ENCODE measurements at places on chromosomes 4 and X. TPM values are rescaled to one million over a fixed set of nuclear protein-coding genes. Genes with fewer than 3 reads are reported as not detected.

GRCh38 chr4:130233377-130234047, 1137.6 kb downstream of the C4orf33 start:
- DNase-seq: no peak

HADH gene
- total RNA-seq: 31.6 TPM

DNA sequence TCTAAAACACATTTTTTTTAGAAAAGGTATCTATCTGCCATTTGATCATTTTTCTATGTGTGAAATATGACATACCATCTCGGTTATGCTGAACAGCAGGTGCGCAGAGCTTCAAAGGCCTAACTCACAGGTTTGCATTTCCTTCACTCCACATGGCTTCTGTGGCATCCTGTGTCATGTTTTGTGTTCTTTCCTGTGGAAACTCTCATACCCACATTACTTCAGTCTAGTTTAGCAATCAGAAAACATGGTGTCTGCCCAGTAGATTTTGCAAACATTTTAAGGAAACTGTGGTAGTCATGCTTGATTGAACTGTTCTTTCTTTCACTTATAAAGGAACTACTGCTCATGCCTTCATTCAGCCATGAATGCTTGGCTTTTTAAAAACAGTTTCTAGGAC, 11.3 kb upstream of the ARAP2 start:
- no peak for DNase-seq

- no peak for DNase-seq
Measured at GRCh38 chr4:174613979-174614378, 91.7 kb upstream of the HPGD start.

MGAT4D gene
- not detected for total RNA-seq

GRCh38 chr4:112894951-112895350, 154.5 kb upstream of the ANK2 start:
- no peak for DNase-seq

DNA sequence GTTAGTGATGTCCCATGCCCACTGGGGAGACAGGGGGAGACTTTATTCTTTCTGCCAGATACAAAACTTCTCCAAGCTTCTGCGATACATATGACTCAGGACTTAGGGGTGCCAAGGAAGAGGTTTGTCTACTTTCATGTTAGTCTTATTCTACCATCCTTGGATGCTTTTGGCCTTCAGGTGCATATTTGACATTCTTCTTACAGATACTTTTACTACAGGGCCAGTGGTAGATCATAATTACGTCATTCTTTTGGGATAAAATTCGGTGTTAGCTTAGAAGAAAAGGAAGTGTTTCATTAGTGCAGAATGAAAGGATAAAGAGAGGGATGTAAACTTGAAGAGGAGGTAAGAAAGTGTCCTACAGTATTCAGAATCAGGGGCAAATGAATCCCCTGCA, 245.2 kb downstream of the THOC2 start:
- no peak for DNase-seq

DNA sequence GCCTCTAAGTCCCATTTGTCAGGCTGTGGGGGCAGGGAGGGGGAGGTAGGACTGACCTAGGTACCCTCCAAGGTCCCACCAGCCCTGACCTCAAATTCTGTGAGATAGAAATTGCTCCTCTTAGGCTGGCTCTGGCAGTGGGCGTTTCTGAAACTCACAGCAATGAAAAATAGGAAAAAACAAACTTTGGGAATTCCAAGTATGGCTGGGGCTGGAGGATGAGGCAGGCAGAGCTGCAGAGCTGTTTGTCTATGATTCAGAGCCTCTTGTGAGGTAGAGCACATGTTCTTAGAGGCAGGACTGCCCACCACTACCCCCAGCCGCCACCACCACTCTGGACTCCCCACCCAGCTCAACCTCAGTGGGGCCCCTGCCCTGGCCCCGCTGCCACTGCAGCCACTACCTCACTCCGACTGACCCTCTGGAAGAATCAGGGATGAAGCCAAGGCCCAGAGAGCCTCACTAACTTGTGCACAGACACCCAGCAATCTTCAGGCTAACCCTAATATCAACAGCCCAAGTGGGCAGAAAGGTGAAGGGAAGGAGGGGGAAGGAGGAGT, 98.2 kb downstream of the PJA1 start:
- peak; percentile 78 for DNase-seq

ARAF gene
- 73.9 TPM for total RNA-seq

CDS1 gene
- not detected for total RNA-seq

- DNase-seq: no peak
Measured at GRCh38 chrX:74606799-74607198, 7.6 kb downstream of the RLIM start.

- no peak for DNase-seq
Measured at GRCh38 chr4:177220376-177220775, 89.3 kb upstream of the NEIL3 start.

DNA sequence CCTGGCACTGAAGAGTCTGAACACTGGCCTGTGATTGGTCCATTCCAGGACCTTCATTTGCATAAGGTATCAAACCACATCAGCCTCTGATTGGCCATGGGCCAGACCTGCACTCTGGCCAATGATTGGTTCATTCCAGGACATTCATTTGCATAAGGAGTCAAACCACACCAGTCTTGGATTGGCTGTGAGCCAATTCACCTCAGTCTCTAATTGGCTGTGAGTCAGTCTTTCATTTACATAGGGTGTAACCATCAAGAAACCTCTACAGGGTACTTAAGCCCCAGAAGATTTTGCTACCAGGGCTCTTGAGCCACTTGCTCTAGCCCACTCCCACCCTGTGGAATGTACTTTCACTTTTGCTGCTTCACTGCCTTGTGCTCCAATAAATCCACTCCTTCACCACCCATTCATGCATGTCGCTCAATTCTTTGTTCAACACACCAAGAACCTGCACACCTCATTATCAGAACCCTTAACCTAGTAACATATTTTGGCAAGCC, 14.2 kb upstream of the HERC5 start:
- no peak for DNase-seq

UGT2B7 gene
- total RNA-seq: 0.97 TPM

DNA sequence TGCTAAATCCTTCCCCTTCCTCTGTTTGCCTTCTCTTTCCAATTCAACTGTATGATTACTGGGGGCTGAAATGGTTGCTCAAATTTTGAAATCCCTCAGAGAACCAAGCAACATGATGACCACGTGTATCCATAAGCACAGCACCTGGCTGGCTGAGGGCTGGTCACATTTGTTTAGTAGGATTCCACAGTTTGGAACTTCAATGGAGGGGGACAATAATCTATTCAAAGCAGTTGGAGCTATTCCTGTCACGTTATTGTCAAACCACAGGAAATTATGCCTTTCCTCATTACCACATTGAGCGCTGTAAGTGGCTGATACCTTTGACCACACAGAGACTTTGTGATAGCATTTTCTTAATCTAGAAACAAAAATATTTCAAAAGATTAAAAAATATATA, 7.0 kb downstream of the TMSB4X start:
- no peak for DNase-seq

DNA sequence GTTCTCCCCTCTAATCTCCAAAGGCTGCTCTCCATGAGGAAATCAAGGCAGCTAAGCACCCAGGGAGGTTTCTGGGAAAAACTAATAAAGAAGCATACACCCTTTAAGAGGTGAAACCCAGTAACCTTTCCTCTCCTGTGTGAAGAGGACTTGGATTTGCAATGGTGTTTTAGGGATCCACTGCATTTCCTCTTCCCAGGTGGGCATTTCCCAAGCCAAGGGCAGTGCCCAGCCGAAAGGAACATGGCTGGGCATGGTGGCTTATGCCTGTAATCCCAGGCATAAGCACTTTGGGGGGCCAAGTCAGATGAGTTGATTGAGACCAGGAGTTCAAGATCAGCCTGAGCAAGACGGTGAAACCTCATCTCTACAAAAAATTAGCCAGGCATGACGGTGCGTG, 5.4 kb upstream of the ZNF185 start:
- DNase-seq: no peak

GIMD1 gene
- total RNA-seq: not detected

- no peak for DNase-seq
Measured at GRCh38 chr4:40321574-40322275, 13.4 kb upstream of the CHRNA9 start.

- DNase-seq: no peak
Measured at GRCh38 chr4:151541389-151542071, 132.6 kb downstream of the FHIP1A start.

DNA sequence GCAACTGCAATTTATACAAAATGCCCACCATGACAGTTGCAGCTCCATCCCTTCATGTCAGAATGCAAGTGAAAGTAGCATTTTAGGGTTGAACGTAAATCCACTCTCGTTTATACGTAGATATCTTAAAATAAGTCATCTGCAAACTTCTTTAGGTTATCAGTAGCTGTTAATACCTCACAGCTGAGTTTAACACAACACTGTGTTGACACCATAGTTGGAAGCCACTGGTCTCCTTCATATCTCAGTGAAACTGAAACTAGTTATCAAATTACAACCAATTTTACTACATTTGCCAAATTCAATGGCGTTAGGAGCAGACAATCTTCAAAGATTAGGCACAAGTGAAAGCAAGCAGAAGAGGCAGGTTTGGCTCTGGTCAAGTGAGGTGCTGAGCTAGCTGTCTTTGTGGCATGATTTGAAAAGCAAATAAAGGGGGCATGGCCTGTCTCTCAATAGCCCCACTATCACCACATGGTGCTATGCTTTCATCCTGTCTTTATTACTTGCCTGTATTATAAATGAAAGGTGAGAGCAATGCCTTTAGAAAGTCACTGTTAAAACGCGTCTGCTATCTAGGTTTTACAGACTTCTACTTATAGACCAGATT, 12.3 kb downstream of the PPP3CA start:
- no peak for DNase-seq

DNA sequence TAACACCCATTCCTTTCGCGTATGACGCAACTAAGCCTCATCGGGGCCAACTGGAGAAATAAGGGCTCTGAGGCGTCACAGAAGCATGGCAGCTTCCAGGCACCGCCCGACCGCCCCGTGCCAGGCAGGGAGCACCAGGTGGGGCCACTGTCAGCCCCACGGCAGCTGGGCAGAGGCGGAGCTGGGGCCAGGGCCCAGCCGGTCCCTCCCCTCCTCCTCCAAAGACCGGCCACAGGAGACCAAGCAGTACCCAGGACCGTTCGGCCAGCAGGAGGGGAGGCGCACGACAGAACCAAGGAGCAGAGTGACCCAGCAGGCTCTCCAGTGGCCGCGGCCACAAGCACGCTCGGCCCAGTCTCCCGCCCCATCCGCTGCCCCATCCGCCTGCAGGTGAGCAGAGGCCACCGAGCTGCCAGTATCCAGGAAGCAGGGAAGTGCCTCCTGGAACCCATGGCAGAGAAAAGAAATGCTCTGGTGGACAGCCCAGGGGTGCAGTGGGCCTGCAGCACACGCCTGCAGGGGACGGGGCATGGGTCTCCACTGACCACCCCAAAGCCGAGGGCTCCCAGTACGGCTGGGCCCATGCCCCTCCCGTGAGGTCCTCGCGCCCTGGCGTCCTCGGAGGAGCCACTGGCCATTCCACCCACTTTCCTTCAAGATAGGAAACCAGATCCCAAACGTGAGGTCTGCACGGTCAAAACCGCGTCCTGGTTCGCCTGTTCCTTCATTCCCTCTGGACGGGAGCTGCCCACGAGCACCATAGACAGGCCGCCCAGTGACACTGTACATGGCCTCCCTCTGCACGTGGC, 9.6 kb downstream of the CTBP1 start:
- DNase-seq: no peak

ATG4A gene
- 14.2 TPM for total RNA-seq

DNA sequence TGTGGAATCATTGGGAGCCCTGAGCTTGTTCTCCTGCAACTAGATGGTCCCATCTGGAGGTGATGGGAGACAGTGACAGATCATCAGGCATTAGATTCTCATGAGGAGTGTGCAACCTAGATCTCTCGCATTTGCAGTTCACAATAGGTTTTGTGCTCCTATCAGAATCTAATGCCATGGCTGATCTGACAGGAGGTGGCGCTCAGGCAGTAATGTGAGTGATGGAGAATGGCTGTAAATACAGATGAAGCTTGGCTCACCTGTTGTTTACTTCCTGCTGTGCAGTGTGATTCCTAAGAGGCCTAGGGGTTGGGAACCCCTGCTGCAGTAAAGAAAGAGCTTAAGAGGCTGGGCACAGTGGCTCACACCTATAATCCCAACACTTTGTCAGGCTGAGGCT, 42.2 kb upstream of the PUDP start:
- DNase-seq: no peak

DNA sequence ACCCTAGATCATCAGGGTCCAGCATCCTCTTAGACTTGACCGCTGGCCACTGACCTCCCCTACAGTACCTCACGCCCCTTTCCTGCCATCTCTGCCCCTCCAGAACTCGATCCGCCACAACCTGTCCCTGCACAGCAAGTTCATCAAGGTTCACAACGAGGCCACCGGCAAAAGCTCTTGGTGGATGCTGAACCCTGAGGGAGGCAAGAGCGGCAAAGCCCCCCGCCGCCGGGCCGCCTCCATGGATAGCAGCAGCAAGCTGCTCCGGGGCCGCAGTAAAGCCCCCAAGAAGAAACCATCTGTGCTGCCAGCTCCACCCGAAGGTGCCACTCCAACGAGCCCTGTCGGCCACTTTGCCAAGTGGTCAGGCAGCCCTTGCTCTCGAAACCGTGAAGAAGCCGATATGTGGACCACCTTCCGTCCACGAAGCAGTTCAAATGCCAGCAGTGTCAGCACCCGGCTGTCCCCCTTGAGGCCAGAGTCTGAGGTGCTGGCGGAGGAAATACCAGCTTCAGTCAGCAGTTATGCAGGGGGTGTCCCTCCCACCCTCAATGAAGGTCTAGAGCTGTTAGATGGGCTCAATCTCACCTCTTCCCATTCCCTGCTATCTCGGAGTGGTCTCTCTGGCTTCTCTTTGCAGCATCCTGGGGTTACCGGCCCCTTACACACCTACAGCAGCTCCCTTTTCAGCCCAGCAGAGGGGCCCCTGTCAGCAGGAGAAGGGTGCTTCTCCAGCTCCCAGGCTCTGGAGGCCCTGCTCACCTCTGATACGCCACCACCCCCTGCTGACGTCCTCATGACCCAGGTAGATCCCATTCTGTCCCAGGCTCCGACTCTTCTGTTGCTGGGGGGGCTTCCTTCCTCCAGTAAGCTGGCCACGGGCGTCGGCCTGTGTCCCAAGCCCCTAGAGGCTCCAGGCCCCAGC, 5.2 kb downstream of the FOXO4 start:
- DNase-seq: no peak

- no peak for DNase-seq
Measured at GRCh38 chr4:113482325-113482724, 279.2 kb downstream of the CAMK2D start.

DNA sequence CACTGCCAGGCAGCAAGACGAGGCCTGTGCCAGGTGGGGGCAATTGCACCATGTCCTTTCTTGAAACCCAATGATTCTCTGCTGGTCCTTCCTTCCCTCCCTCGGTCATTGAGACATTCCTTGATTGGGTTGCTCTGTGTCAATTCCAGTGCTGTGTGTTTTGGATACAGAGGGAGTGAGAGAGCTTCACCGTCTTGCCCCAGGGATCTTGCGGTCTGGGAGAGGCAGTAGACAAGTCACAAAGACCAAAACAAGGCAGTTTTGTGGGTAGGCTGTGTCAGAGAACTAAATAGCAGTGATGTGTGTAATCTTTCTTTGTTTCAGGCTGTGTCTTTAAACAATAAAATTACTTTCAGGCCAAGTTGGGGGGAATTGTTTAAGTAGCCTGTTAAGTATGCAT, 38.8 kb upstream of the TADA2B start:
- DNase-seq: no peak

GRCh38 chrX:23387550-23388184, 53.0 kb downstream of the PTCHD1 start:
- DNase-seq: no peak
